ENCODE measurements at places on chromosomes 3 and 15.

- no peak for DNase-seq
These were observed 1030.5 kb downstream of the FHIT start for GRCh38 chr3:60220768-60221167.

DNA sequence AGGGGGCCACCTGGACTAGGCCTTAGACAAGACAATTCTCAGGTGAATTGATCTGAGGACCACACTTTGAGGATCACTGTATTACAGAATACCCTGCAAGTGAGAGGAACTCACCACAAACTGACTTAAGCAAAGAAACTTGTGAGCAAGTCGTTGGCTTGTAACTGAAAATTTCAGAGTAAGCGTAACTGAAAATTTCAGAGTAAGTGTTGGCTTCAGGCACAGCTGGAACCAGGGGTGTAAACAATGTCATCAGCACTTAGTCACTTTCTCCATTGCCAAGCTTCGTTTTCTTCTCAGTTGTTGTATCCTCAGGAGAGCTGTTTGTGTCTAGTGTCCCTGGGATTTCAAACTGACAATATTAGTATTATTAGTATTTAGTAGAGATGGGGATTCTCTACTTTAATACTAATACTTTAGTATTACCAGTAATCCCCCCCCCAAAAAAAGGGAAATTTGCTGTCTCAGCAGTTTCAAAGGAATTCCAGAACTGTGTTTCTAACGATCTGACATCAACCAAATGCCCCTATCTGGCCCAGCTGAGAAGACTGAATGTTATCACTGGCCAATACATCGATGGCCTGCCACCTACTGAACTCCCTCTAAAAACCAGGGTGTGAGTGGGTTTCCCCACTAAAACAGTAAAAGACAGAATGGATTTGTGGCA is 474.4 kb downstream of the NTRK3 start:
- DNase-seq: no peak

GRCh38 chr15:63514531-63514943 is 10.1 kb downstream of the USP3 start:
- DNase-seq: peak; percentile 64

DNA sequence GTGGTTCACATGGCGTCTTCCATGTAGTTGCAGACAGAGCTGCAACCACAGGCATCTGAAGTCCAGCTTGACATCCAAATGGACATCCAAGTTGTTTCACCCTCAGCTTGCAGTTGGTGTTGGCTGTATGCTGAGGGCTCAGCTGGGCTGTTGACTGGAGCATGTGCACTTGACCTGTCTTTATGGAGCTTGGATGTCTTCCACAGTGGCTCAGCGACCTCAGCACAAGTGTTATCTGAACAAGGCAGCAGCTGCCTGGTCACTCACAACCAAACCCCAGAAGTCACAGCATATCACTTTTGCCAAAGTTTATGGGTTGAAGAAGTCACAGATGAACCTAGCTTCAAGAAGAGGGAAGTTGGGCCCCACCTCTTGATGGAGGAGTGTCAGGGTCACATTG is 92.9 kb downstream of the TPRA1 start:
- DNase-seq: no peak

DNA sequence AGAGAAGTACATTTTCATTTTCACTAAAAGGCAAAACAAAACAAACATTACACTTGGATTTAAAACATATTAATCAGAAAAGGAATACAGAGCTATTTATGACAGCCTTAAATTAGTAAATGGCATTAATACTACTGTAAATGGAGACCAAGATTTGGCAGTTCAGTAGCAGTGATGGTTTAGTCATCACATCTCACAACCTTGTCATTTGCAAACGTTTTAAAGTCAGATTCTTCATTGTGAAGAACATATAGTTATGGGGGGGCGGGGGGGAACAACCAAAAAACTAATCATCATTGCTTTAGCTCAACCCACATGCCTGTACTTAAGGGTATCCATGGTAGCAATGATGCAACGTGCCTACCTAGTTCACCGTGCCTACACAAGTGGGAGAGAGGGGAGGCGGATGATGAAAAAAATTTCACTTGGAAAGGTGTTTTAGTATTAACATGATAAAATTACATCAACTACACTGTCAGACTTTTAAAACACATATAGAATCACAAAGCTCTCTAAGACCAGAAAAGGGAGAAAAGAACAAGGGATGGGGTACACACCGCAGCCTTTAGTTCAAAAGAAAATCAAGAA is 40.1 kb downstream of the DLG1 start:
- peak; percentile 5 for DNase-seq

- DNase-seq: no peak
These were observed 59.9 kb downstream of the GALK2 start for GRCh38 chr15:49229922-49230321.

GRCh38 chr15:71541746-71542145 is 268.6 kb upstream of the NR2E3 start:
- no peak for DNase-seq
